Cortex of kidney (tissue), 1 donor: ENCODE measurements at places on chromosomes 11 and 22.

- DNase-seq = no peak
Observed at GRCh38 chr22:36701965-36702621, 1.5 kb downstream of the CACNG2 start.

DNA sequence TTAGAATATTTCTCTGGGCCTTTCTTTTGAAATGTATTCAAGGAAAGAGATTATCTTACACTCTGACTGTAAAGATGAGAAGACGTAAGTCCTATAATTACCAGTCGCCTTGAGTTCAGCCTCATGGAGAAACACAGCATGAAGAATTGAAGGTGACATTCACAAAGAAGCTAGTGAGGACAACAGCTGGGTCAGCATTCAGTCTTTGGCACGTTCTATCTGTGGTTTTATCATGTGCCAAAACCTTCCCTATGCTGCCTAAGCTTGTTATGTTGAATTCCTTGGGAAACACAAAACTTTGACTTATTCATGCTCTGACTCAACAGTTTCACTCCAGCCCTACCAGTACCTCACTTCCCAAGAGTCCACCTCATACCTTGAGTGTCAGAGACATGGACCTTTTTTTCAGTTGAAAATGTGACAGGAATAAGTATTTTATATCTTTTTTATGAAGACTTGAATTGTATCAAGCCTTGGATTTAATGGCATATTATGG is 198.8 kb upstream of the KIRREL3 start:
- DNase-seq = no peak

DNA sequence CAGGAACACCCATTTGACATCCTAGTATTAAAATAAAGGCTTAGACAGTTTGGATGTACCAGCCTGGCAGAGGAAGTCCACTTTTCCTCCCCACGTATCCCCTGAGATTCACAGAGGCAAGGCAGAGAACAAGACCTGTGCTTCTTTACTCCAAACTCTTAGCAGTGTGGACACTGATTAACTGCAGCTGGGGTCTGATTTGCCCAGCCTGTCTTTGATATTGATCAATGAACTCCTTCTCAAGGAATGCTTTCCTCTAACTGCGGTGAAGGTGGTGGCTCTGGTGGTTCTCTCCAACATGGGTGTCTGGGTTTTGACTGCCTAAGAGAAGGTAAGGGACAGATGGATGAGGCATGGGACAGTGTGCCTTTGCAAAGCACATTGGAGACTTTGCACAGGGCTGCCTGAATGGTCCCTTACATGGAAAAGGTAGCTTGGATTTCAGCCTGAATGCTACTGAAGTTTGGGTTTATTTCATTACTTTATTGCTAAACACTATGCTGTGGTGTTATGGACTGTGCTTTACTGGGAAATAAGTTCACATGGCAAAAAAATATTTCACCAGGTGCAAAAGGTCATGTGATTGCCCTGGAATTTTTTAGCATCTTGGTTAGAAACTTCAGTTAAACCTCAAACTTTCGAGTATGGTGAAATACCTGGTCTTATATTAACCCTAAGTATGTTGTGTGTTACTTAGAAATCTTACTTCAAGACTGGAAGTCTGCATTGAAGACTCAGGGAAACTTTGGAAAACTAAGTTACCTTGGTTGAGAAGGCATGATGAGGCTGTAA is 1.8 kb downstream of the GAS2 start:
- DNase-seq = no peak

DNA sequence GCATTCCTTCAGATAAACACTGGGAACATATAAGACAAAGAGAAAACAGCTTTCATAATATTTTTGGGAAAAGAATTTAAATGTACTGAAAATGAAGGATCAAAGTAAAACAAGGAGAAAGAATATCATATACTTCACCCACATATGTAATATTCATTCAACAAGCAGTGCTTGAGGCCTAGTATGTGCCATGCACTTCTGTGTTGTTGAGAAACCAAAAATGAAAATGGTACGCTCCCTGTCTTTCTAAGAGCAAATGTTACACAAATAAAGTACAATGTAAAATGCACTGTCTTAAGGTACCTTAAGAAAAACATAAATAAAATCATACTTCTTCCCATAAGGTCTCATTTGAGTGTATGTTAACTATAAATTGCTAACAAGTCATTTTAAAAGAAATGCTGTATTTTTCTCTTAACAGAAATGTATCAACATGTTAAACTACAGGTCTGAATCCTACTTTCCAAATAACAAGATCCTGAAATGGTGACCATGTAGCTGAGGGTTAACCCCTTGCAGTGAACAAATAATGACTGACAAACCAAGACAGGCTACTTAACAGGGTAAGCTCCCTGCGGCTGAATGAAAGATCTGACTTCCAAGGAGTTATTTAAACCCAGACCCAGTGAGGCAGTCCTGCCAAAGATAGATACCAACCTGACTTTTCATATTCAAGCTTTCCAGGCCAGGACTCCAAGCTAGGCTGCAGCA is 377.6 kb downstream of the DCDC1 start:
- DNase-seq = no peak

DNA sequence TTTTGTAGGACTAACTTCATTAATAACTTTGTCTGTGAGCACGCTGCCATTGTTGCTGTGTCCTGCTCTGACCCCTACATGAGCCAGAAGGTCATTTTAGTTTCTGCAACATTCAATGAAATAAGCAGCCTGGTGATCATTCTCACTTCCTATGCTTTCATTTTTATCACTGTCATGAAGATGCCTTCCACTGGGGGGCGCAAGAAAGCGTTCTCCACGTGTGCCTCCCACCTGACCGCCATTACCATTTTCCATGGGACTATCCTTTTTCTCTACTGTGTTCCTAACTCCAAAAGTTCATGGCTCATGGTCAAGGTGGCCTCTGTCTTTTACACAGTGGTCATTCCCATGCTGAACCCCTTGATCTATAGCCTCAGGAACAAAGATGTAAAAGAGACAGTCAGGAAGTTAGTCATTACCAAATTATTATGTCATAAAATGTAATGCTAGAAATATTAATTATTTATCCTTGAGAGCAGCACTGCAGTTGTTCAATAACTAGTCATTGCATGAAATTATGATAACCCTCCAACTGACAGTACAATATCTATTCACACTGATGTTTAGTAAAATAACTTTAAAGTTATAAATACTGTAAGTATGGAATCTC is 46.4 kb upstream of the OR5D13 start:
- DNase-seq = no peak

DNA sequence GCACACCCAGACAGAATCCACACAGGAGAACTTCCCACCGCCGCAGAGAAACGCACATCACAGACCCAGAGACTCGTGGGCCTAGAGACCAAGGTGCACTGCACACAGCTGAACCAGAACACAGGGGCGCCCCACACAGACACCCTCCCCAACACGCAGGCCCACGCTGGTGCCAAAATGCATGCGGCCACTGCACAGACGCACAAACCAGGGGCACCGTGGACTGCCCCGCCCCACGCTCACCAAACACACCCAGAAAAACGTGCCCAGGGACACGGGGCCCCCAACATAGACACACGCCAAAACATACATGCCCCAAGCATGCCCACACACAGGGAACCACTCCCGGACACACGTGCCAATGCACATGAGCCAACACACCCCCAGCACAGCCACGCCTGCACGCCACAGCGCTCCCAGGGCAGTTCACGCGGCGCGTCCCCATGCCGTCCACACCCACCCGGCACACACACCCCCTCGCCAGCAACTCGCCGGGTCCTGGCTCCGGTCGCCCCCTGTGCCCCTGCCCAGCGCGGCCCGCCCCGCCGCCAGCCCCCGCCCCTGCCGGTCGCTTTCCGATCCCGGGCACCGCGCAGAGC is 7.8 kb downstream of the ELFN2 start:
- DNase-seq = no peak

GRCh38 chr11:76792505-76793264 is 9.5 kb downstream of the TSKU start:
- DNase-seq = no peak
